Right ventricle myocardium superior (tissue), 1 donor: ENCODE measurements at places on chromosomes 7 and 10. TPM values are rescaled to one million over a fixed set of nuclear protein-coding genes. Genes with fewer than 3 reads are reported as not detected.
A peak's percentile ranks its signal among the peaks of the same experiment; 100 is the strongest.

Gene RASSF4
- total RNA-seq, result 87.5 TPM

Gene MYO1G
- total RNA-seq, result 0.97 TPM

DNA sequence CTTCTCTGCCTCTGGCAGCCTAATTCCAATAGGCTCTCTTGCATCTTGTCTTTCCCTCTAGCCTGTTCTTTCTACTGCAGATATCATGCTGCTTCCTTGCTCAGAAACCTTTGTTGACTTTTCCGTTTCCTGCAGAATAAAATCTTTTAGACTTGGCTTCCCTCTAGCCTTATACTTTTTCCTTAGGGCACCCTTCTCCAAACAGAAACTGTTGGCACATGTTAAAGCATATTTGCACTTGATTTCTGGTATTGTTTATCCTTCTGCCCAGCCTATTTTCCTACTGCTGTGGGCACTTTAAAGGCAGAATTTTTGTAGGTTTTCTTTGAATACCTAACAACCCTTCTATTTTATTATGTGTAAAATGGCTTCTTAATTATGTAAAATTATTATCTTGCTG lies 4.6 kb downstream of the GNAI1 start:
- DNase-seq, result no peak

- no peak for DNase-seq
Observed at GRCh38 chr7:38699471-38699870, 68.3 kb upstream of the AMPH start.

DNA sequence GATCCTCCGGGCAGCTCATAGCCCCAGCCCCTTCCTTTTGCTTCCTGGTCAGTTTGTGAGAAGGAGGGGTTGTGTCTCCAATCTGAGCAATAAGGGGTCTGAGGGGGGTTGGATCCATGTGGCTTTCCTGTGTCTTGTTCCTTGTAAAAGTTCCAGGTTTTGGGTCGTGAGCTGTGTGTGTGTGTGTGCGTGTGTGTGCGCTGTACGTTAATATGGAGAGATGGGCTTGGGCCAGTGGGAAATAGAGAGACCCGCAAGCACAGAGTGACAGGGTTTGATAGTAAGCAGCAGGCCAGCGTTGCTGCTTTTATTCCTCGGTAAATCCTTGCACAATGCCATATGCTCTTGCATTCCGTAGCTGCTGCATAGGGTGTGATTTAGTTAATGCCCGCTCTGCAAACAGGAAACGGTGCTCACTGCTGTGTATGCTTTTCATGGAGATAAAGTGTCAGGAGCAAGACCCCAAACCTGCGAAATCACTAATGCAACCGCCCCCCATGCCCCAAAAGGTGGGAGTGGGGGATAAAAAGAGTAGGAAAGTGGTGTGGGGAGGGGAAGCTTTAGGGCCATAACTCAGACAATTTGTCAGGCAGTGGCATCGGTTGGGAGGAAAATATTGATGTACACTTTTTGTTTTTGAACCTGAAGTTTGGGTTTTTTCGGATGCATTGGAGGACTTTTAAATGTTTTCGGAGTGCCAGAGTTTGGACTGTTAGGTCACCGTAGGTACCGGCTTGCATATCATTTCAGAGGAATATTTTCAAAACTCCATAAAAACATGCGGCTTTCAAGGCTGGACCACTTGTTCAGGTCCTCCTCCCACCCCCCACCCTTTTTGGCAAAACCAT lies 108.7 kb downstream of the TCF7L2 start:
- no peak for DNase-seq

DNA sequence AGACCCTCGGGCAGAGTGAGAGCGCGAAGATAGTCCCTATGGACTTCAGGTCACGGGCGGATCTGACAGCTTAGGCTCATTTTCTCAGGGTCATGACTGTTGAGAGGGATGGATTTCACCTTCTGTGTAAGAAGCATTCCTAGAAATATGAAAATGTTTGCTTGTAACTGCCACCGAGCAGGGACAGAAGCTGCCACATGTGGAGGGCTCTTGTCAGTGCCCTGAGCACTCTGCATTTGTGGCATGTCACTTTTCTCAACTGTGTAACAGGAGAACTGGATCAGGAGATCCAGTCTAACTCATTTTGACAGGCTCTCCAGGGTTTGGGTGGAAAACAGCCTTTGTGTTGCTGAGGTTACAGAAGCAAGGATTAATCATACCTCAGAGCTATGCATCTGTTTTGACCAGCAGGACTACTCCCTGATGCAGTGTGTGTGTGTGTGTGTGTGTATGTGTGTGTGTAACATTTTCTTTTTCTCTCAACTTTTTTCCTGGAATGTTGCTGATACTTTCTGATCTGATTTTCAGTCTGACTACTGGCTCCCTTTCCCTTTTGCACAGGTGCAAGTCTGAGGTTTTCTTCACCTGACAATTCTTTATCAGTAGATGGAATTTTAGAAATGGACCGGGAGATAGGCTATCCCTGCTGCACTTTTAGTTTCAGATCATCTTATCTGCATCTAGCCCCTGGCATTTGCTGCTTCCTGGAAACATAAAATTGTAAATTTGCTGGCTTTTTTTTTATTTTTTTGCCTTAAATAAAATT lies 183.3 kb downstream of the STK31 start:
- no peak for DNase-seq

DNA sequence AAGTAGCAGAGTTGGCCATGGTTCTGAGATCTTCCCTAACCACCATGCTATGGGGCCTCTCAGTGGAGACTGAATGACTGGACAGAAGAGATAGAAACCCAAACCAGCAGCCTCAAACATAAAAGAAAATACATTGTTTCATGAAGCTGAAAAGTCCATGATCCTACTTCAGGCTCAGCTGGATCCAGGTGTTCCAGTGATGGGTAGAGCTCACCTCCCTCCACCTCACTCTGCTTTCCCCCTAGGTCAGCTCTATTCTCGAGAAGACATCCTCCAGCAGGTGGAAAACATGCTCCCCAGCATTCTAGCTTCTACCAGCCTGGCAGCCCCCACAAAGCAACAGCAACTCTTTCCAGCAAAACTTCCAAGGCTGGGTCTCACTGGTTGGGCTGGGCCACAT lies 132.1 kb downstream of the OAT start:
- no peak for DNase-seq

DNA sequence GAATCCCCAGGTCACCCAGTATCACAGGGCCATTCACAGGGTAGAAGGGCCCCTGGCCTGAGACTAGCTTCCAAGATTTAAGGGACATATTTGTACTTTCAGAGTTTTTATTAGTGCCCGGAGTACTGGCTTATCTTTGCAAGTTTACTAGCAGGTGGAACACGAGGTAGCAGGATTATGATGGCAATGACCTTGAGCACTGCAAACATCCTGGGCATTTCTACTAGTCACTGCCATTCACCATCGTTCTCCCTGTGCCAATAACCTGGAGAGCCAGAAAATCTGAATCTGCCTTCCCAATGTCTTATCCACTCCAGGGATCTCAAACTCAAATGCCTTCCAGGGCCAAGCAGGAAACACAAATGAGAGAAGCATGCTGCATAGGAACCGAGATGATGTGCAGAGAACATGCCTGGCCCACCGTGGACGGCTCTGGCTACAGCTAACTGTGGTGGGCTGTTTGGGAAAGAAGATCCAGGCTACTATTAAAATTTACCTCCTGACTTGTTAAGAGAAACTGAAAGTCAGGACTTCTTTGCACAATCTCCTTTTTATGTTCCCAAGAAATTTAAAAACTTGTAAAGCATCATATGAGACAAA lies 16.7 kb downstream of the FAM53B start:
- DNase-seq, result no peak

DNA sequence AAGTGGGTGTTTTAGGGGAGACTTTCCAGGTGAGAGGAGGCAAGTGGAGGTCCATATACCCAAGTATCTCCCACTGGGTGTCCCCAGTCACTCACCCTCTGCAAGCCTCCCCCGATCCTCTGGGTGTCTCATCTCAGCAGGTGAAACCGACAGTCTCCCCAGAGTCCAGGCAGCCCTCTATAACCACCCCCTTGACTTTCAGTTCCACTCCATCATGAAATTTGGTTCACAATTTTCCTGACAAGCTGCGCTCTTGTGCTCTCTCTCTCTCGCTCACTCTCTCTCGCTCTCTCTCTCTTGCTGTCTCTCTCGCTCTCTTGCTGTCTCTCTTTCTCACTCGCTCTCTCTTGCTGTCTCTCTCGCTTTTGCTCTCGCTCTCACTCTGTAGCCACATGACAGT lies 8.1 kb upstream of the RABGEF1 start:
- no peak for DNase-seq

DNA sequence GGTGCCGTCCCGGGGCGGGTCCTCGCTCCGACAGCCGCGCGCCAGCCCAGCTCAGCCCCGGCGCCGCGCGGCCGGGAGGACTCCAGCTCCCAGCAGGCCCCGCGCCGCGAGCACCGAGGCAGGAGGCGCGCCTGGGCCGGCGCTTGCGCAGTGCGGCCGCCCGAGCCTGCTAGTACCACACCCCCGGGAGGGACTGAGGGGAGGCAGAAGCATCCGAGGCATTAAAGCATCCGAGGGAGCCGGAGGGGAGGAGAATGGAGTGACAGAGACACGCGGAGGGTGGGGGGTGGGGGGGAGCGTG lies at the start of gene GRK5:
Gene GRK5, plus strand, starts transcription at position 206 of the 301 bp plus-strand sequence. CDS start 347 bp downstream, outside the sequence.
- DNase-seq, result peak; percentile 97

DNA sequence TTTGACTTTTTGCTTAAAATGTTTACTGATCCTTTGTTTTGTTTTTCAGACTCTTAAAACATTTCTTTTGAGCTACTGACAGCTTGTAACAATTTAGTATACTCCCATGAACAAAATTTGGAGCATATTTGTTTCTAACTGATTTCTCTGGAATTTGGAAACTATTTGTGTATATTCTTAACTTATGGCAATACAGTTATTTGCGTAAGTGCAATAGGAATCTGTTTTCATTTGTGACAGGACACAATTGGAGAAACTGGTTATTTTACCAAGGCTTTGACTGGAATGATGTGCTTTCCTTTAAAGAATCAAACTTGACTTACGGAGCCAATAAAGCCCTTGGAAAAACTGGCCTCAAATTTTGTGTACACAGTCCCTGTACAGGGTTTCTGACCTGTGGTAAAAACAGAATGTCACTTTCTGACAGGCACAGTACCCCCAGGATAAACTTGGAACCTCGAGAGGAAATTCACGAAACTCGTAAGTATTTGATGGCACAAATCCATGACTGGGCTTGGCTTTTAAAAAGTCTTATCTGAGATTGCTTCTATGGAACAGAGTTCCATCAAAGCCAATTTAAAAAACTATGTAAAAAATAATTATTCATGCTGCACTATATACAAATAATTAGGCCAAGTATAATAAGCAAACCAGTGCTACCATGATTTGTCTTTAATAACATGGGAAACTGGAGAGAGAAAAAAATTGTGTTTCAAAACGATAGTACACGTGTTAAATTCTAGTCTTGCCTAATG lies 70.4 kb downstream of the ST8SIA6 start:
- DNase-seq, result no peak
